ENCODE measurements at places on chromosomes 6 and 20. TPM values are rescaled to one million over a fixed set of nuclear protein-coding genes. Genes with fewer than 3 reads are reported as not detected.

Gene LSM14B
- 46.7 TPM for total RNA-seq

Gene IMPG1
- not detected for total RNA-seq

Gene ADGRB3
- 0.77 TPM for total RNA-seq

Gene GJA10
- total RNA-seq = not detected

Gene NMBR
- under 0.01 TPM for total RNA-seq

Gene LRRC73
- total RNA-seq = 0.33 TPM

Gene MAS1
- total RNA-seq = not detected

Gene APOBEC2
- not detected for total RNA-seq

Gene C6orf58
- not detected for total RNA-seq

Gene CLIC1
- total RNA-seq = 439 TPM

Gene PPP1R11
- 16.8 TPM for total RNA-seq

Gene TSBP1
- total RNA-seq = not detected

Gene SASH1
- 38.6 TPM for total RNA-seq

Gene BPI
- total RNA-seq = not detected

Gene SNHG17
- 10.6 TPM for total RNA-seq

Gene HLA-DQB2
- not detected for total RNA-seq

Gene FAM184A
- 1.7 TPM for total RNA-seq

Gene CRISP1
- total RNA-seq = not detected

Gene HLA-DMB
- 0.83 TPM for total RNA-seq

Gene DNMT3B
- total RNA-seq = 1.5 TPM

Gene SPATA25
- 3.6 TPM for total RNA-seq

Gene KCNK5
- under 0.01 TPM for total RNA-seq

Gene BMP6
- under 0.01 TPM for total RNA-seq

Gene MOG
- total RNA-seq = not detected

Gene TMEM200A
- total RNA-seq = 44.2 TPM

Gene HLA-DRA
- total RNA-seq = 0.17 TPM

Gene OOEP
- not detected for total RNA-seq

Gene RIPPLY2
- total RNA-seq = not detected

Gene EDN3
- total RNA-seq = not detected

Gene STMND1
- not detected for total RNA-seq

Gene TREM1
- 0.26 TPM for total RNA-seq

Gene FABP7
- total RNA-seq = not detected

Gene MYT1
- not detected for total RNA-seq

Gene VSTM2L
- 1.5 TPM for total RNA-seq

Gene HLA-DQA1
- total RNA-seq = not detected

Gene FOXP4
- total RNA-seq = 1.3 TPM

Gene GHRH
- not detected for total RNA-seq

Gene SLC17A1
- not detected for total RNA-seq

Gene FNDC11
- 1.0 TPM for total RNA-seq

Gene CCM2L
- total RNA-seq = not detected

Gene ENPP3
- total RNA-seq = 0.26 TPM

Gene RIPOR3
- 4.1 TPM for total RNA-seq

Gene LY6G6C
- not detected for total RNA-seq

Gene PNPLA1
- not detected for total RNA-seq

Gene PKIB
- total RNA-seq = 1.3 TPM

Gene LY6G6F
- total RNA-seq = not detected

Gene SAMD10
- total RNA-seq = 0.99 TPM

Gene MTFR2
- 0.26 TPM for total RNA-seq

Data from fibroblast of lung (primary cell).